Progenitor cell of endocrine pancreas (in vitro differentiated cells): ENCODE measurements at places on chromosomes 3 and 15.
A peak's percentile ranks its signal among the peaks of the same experiment; 100 is the strongest.

GRCh38 chr3:104234442-104235194, 1132.1 kb upstream of the ALCAM start:
- DNase-seq, result no peak

GRCh38 chr3:22704571-22705354, 498.4 kb upstream of the UBE2E2 start:
- DNase-seq, result no peak

DNA sequence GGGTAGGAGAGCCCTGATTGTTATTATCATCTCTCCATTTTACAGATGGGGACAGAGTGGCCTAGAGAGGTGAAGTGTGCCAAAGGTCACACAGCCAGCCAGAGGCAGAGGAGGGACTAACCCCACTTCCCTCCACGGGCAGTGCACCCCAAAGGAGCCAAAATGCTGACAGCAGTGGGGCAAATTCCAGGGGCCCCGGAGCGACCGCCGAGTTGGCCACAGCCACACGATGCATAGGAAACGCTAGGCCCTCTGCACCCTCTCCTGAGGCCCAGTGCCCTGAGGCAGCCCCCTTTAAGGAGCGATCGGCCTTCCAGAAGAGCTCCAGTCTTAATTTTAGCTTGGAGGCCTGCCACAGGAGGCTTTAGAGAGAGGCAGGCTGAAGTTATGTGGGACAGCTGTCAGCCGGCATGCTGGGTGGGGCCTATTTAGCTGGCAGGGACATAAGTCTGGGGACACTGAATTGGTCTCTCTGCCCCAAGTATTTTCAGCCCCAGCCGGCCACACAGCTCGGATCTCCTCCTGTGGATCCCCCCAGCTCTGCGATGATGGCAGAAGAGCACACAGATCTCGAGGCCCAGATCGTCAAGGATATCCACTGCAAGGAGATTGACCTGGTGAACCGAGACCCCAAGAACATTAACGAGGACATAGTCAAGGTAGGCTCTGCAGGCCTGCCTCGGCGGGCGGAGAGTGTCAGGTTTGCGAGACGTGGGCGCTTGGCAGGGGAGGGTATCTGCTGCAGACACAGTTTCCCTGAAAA, at the start of gene CAV3:
Gene CAV3, plus strand, starts transcription at position 471 of the 763 bp plus-strand sequence. Its CDS starts 75 bp downstream, at position 546.
- no peak for DNase-seq

DNA sequence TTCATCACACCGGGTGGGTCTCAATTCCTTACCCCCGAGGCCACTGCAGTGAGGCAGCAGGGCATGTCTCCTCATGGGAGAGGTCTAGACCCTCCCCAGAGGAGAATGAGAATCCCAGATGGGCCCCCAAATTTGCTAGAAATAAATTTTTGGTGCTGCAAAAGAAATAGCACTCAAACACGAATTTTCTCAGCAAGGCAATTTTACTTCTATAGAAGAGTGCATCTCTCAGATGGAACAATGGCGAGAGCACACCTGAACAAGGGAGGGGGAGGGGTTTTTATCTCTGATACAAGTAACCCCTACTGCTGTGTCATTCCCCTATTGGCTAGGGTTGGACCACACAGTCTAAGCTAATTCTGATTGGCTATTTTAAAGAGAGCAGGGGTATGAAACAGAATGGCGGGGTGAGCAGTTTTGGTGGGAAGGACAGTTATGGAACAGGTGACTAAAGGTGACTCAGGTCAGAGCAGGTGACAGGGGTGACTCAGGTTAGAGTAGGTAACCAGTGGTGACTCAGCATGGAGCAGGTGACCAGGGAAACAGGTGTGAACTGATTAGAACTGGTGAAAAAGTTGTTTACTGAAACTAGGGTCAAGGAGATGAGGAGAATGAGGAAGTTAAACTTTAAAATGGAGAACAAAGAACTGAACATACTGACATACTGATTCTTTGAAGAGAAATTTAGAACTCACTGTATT, 93.0 kb upstream of the WNT7A start:
- DNase-seq, result no peak

- DNase-seq, result no peak
These were observed 95.4 kb downstream of the CACNA1D start for GRCh38 chr3:53589806-53590205.

GRCh38 chr3:132723024-132723950, 1.1 kb upstream of the NPHP3 start:
- no peak for DNase-seq

GRCh38 chr3:187744169-187745151, 808 bp downstream of the BCL6 start:
- DNase-seq, result no peak

GRCh38 chr3:34260271-34261000, 462.0 kb downstream of the PDCD6IP start:
- peak; percentile 20 for DNase-seq

- DNase-seq, result peak; percentile 82
These were observed 118.1 kb downstream of the TBC1D2B start for GRCh38 chr15:77959432-77959879.

DNA sequence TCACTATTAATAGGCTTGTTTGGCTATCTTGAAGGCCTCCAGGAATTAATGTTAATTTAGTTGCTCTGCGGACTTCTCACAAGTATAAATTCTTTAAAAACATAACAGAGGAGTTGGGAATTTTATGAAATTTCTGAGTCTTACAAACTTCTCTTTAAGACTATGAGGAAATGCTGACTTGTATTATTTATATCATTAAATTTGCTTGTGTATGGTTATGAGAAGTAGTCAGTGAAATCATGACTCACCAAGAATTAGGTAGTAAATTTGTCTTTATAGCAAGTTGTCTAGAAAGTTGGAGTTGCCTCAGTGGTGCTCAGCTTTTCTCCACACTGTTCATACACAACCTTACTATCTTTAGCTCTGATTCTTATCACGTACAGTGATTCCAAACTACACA, 26.5 kb downstream of the PHLDB2 start:
- DNase-seq, result no peak

- no peak for DNase-seq
These were observed 90.0 kb downstream of the FSIP1 start for GRCh38 chr15:39692356-39693327.

GRCh38 chr3:4730719-4731118, 237.6 kb downstream of the ITPR1 start:
- DNase-seq, result no peak

- no peak for DNase-seq
These were observed 269.4 kb upstream of the ROPN1 start for GRCh38 chr3:124261306-124261705.

DNA sequence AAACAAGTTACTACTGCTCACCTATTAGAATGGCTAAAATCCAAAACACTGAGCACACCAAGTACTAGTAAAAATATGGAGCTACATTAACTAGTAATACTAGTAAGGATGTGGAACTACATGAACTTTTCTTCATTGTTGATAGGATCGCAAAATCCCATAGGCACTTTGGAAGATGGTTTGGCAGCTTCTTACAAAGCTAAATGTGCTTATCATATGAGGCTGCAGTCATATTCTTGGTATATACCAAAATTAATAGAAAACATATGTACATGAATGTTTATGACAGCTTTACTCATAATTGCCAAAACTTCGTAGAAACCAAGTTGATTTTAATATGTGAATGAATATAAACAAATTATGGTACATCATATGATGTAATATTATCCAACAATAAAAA, 366.8 kb upstream of the KCNMB2 start:
- DNase-seq, result no peak

DNA sequence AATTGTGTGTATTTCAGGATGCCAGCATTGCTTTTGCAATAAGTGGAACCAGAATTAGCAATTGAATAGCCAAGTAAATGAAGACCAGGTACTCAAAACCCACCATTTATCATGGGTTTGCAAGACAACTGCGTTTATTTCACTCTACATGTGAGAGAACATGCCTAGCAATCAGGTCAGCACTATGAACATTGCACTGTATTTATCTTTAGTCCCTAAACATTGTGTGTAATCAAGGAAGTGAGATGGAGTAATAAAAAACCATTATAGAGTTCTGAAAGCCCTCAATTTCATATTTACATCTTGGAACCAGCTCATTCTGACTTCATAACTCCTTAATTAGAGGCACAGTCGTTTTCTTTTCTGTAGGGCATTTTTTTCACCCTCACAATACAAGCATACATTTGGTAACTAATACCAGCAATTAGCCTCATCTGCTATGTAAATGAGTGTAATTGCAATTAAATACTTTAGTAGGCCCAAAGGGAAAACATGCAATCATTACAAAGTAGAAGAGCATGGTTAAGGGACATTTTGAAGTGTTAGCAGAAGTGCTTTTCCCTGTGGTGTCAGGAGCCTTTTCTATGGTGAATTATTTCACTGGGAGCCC, 153.1 kb upstream of the DPH6 start:
- DNase-seq, result no peak

- no peak for DNase-seq
These were observed 92.1 kb downstream of the XRN1 start for GRCh38 chr3:142355692-142356091.

GRCh38 chr3:124273651-124274050, 281.7 kb upstream of the ROPN1 start:
- DNase-seq, result no peak

DNA sequence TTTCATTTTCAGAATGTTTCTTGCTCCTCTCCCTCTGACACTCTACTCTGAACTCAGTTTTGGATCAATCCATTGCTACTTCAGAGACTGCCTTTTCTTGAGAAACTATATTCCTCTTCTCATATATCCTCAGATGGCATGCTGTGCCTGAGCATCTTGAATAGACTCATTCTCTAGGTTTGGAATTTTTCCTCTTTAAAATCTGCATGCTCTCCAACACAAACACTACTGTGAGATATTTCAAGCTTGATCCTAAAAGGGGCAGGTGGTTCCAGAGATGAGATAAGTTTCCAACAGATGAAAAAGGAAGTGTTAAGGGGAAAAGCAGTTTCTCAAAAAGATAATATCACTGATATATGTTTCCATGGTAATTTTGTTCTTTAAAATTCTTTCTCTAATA, 742.2 kb upstream of the EPHA6 start:
- DNase-seq, result no peak

GRCh38 chr15:31438601-31439265, 112.1 kb downstream of the KLF13 start:
- no peak for DNase-seq

DNA sequence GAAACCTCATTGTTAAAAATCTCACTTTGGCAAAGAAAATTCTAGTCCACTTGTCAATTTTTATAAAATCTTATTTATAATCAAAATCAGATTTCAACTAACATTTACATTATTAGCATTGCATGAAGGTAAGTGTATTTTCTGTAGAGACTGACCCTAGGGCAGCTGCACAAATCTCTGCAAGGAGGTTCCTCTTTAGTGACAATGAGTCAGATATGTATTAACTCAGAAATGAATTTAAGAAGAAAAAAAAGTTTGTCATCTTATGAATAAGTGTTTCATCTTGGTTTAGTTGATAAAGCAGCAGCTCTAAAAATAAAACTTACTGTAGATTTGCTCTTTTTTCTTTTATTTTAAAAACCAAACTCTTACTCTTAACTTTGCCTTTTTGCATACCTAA, 9.0 kb upstream of the GNB4 start:
- no peak for DNase-seq

- no peak for DNase-seq
These were observed 61.0 kb downstream of the ZBBX start for GRCh38 chr3:167318996-167319615.

GRCh38 chr3:111547631-111548030, 5.6 kb downstream of the CD96 start:
- DNase-seq, result no peak

DNA sequence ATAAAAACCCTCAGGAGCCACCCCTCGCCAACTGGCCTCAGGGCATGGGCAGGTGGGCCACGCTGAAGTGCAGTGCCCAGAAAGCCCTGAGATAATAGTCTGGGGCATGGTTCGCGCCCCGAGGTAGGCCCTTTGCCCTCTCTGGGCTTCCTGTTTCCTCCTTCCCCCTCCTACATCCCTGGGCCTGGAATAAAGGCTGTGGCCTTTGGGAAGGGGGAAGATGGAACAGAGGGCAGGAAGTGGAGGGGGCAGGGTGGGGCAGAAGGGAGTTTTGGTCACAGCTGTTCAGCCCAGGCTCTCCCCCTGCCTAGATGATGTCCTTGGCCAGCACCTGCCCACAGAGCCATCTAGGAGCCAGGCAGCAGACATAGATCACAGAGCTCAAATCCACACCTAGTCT, 11.3 kb downstream of the CSRNP1 start:
- no peak for DNase-seq

DNA sequence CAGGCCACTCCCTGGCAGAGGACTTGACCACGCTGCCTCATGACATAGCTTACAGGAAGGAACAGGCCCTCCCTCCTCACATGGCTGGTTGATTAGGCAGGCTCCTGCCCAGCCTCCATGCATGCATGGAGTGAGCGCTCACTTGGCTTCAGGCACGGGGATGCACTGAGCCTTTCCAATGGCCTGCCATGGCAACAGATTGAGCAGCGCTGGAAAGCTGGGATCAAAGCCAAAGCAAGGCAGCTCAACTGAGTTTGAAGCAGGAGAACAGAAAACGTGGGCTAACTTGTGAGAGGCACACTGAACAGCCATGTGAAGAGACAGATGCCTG, 5.9 kb upstream of the GRAMD2A start:
- no peak for DNase-seq

- no peak for DNase-seq
These were observed 54.6 kb downstream of the UMPS start for GRCh38 chr3:124784686-124785382.

GRCh38 chr3:65578861-65579260, 459.9 kb downstream of the MAGI1 start:
- no peak for DNase-seq
